CD4-positive, alpha-beta T cell treated with Interleukin-17A for 4 hours (primary cell): ENCODE measurements at places on chromosomes 1 and 21.

DNA sequence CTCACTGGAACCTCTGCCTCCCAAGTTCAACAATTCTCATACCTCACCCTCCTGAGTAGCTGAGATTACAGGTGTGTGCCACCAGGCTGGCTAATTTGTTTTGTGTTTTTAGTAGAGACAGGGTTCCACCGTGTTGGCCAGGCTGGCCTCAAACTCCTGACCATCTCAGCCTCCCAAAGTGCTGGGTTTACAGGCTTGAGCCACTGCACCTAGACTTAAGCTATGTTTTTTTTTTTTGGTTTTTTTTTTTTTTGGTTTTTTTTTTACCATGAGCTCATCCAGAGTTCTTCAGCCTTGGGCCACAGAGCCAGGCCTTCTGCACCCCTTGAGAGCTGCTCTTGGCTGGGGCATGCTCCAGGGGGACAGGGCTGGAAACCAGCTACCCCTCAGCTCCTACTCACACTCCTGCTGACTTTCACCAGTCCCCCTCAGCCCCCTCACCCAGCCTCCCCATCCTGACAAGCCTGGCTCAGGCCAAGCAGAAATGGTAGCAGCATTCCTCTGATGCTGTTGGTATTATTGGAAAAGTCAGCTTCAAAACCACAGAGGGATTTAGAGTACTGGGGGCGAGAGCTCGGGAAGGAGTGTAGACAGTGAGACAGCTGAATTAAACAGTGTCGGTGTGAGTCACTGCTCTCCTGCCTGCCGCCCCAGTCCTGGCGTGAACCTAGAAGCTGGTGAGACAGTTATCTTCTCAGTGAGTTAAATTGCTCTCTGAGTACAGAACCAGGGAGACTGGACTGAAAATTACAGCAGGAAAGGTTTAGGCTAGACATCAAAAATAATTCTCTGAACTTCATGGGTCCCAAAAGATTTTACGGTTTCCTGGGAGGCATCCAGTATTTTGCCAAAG, 63.7 kb downstream of the NAV1 start:
- no peak for DNase-seq

GRCh38 chr1:167000546-167000945, 11.5 kb downstream of the MAEL start:
- no peak for DNase-seq

DNA sequence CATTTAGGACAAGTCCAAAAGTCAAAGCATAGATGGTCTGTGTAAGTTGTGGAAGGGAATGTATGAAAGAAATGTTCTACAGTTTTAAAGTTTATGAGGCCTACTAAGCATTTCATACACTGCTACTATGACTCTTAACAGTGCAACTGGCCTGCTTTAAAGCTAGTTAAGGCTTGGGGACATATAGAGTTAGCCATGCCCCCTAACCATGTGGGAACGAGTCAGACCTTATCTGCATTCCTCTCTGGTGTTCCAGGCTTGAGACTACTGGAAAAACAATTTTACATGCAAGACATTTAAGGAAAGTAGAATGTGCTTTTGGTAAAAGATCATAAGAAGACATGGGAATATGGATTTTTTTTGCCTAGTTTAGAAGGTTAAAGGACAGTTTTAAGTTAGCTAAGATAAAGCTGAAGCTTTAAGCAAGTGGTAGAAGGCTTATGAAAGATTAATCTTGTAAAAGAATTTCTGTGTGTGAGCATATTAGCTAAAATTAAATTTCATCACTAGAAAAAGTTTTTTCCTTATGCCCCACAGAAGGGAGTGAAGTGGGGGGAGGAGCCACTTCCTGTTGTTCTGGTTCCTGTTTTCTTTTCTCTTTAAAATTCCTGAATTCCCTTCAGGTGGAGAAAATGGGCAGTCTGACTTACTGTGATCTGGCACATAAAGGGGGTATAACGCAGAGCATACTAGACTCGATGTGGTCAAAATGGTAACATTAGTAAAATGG, 8.9 kb upstream of the CD48 start:
- no peak for DNase-seq

DNA sequence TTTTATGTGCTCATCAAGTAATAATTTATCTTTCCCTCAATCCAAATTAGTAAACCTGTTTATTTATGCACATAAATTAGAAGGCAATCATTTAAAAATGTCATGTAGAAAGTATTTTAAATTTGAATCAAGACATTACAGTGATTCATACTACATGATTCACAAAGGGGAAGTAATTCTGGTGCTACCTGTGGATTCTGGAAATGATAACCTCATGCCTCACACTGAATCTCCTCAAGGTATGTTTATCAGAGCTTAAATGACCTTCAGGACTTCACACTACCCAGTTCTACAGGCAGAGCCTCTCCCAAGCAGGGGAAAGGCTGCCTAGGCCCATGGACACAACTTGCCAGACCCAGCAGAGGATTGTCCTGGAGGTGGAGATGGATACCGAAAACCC, 25.2 kb upstream of the TDRD10 start:
- no peak for DNase-seq
